ENCODE measurements at places on chromosomes 2 and 18.

DNA sequence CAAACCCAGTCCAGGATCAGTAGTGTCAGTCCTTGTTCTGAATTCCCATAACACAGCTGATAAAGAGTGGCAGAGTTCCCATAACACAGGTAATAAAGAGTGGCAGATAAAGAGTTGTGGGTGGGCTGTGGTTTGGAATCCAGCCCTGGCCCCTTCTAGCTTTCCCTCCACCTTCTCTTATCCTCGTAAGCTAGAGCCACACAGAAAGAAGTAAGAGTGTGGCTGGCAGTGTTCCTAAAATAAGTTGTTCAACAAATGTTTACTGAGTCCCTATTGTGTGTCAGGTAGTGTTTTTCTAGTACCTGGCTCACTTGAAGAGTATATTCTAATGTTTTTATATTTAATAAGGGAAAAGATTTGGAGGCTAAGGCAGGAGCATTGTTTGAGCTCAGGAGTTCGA, 65.0 kb upstream of the BCL2L11 start:
- DNase-seq = no peak

DNA sequence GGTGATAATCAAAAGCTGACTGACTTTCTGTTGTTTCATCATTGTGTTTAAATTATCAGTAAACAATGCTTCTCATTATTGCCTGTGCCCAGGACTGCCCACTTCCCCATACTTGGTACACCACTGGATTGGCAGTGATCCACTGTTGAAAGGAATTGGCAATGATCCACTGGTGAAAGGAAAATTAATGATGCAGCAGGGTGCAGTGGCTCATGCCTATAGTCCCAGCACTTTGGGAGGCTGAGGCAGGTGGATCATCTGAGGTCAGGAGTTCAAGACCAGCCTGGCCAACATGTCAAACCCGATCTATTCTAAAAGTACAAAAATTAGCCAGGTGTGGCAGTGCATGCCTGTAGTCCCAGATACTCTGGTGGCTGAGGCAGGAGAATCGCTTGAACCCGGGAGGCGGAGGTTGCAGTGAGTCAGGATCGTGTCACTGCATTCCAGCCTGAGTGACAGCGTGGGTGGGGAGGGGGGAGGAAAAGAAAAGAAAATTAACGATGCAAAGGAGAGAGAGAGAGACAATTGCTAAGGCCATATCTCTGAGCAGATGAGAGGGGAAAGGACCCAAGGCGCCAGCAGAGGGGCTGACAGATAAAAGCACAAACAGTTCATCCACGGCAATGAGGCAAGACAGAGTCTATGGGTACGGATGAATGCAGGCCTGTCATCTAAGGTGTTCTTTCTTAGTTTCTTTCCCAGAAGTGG, 10.2 kb upstream of the GTF2A1L start:
- no peak for DNase-seq

GRCh38 chr18:3360211-3360610, 89.8 kb upstream of the TGIF1 start:
- DNase-seq = no peak

GRCh38 chr18:12886498-12887126, 2.6 kb upstream of the PTPN2 start:
- no peak for DNase-seq

DNA sequence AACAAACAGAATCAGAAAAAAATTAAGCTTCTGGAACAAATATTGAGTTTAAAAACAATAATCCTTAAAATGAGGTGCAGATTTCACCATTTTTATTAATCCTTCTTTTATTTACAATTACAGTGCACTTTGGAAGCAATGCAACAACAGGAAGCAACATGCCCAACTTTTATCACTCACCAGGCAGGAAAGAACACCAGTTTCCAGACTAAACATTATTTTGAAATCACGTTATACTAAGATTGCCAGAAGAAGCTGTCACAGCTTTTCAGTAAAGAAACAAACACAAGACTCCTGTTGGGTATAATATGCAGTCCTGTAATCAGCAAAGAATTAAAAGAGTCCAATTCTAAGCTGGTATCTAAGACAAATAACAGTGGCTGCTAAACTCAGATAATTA, 137.9 kb upstream of the ZC3H15 start:
- DNase-seq = no peak

DNA sequence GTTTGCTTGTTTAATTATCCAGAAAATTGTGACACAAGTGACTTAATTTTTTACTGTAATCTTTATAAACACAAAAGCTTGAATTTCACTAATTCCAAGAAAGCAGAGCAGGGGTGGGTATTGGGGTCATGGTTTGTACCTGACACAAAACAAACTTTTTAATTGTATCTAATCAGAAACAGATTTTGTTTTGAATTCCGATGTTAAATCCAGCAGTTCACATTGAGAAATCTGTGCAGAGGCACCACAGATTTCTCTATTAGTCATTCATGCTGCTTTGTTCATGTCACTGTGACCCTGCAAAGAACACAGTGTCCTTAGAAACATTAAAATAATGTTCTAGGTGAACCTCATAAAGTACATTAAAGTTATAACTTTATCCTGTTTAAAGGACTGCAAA, 443.4 kb downstream of the NYAP2 start:
- DNase-seq = no peak

- no peak for DNase-seq
These were observed 11.6 kb upstream of the RBMS1 start for GRCh38 chr2:160505256-160505655.

DNA sequence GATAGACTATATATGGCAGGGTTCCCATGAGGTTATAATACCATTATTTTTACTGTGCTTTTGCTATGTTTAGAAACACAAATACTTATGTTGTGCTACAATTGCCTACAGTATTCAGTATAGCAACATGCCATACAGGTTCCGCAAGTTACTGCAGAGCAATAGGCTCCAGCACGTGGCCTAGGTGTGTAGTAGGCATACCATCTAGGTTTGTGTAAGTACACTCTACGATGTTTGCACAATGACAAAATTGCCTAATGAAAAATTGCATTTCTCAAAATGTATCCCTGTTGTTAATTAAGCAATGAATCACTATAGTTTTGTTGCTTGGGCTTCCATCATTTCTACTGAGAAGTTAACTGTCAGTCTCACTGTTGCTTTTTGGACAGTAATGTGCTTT, 9.8 kb downstream of the CD302 start:
- DNase-seq = no peak

DNA sequence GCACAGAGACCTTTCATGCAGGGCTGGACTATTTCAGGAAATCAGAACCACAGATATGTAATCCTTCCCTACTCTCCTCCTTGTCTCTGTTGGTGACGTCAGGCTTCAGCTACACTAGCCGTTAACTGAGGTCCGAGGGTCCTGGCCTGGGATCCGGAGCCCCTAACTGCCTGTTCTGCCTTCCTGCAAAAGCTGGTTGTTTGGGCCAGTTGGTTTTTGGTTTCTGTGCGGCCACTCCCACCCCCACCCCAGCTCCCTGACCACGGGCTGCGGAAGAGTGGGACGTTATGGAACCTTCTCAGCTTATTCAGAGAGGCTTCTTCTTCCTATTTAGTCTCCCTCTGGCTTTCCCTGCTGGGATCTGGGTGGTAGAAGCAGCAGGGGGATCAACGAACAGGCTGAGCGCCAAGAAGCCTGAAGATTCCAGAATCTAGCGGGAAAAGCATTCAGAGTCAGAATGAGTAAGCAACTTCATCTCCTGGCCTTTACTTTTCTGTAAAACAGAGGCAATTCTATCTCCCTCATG, 49.3 kb upstream of the ROCK2 start:
- no peak for DNase-seq

- no peak for DNase-seq
These were observed 53.6 kb upstream of the RFX8 start for GRCh38 chr2:101528501-101528900.

GRCh38 chr2:217657252-217657651, 345.5 kb downstream of the TNS1 start:
- DNase-seq = no peak

GRCh38 chr2:212957624-212958023, 193.8 kb downstream of the IKZF2 start:
- no peak for DNase-seq

DNA sequence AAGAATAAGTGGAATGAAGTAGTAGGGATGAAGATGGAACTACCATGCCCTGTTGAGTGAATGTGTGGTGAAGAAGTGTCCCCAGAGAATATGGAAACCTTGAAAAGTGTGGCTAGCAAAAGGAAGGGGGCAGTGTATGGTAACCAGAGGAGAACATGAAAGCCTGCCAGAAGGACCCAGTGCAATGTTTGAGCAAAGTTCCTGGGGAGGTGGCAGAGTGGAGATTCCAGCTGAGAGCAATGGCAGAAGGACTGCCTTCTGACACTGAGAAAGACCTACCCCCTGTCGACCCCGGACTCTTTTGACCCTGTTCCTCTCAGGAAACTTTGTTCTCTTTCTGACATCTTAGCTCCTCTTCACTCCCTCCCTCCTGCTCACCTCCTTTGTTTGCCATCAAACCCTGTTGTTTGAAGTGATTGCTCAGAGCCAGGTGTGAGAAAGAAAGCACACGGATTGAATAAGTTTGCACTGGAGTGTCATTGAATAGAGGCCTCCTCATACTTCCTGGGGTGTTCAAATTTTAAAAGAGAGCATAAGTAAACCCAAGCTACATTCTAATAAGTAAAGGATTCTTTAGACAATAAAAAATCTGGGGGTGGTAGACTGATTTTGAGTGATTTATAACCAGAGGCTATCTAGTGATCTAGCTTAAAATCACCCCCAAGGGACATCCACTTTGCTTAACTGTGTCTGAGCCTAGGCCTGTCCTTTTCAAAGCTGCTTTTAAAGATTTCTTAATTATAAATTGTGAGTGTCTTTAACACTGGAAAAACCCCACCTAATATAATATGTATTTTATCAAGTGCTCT, 57.1 kb downstream of the TRIB2 start:
- DNase-seq = no peak

DNA sequence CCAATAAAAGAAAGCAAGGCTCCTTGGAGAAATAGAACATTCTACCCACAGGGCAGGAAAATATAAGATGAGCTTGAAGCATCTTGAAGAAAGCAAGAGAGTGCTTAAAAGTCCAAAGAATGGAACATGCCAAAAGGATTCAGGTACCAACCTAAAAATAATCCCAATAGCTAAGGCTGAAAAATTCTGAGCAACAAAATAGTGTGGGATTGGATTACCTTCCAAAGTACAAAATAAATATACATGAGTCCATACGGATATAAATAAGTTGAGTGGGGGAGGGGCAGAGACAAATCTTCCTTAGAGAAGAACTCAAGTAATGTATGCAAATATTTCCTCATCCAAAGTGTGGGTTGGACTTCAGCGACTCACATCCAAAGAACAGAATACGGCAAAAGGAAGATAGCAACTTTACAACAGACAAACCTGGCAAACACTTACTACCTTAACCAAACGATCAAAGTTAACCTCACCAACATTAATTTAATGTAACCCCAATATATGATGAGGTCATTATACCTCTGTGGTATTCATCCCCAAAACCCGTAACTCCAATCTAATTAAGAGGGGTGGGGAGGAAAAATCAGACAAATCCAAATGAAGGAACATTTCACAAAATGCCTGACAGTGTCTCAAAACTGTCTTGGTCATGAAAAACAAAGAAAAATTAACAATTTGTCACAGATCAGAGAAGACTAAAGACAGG, 26.9 kb downstream of the MEMO1 start:
- no peak for DNase-seq

DNA sequence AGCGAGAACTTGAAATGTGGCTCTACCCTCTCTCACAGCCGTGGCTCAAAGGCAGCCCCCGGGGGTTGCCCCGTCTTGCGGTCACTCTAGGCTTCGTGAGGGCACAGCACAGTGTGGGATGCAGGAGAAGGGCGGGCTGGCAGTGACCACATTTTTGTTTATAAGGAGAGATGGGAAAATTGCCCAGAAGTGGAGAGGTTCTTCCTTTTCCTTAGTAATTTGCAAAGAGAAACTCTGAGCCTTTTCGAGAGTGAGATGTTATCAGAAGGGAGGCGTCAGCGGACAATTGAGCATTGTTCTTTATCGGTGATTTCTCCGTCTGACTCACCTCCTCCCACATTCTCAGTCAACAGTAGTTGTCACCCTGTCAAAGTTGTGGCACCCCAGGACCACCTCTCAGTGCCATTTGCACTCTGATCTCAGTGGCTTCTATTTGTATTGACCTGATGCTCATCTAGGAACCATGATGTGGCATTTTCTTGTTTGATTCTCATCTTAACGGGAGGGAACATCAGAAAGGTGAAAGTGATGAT, 89.6 kb downstream of the ACAA2 start:
- no peak for DNase-seq

GRCh38 chr2:64202206-64202845, 58.1 kb upstream of the PELI1 start:
- DNase-seq = no peak

GRCh38 chr2:42167458-42167857, 1.7 kb upstream of the EML4 start:
- no peak for DNase-seq

DNA sequence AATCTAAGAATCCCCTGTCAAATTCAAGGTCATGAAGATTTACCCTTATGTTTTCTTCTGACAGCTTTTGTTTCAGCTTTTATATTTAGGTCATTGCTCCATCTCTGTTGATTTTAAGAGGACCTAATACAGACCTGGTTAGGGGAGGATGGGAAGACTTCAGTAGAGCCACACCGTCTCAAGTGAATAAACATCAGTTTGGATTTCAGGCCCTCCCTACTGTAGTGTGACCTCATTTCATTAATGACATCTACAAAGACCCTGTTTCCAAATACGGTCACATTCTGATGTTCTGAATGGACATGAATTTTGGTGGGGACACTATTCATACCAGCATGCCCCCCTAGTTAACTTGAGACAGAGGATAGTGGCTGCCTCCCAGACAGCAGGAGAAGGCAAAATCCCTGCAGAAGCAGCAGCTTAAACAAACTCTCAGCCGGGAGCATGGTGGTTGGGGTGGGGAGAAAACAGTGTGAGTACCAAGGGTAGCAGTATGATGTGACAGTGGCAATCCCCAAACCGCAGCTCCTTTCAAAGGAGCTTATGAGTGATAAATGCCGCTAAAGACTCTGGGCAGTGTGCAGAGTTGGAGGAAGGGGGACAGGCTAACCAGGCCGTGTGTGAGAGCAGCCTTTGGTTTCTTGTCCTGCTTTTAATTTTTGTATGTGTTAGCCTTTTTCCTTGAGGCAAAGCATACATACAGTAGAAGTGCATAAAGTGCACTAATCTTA, 65.9 kb upstream of the TNP1 start:
- DNase-seq = no peak

- peak; percentile 17 for DNase-seq
These were observed 624 bp upstream of the MAP4K3 start for GRCh38 chr2:39437522-39438296.

DNA sequence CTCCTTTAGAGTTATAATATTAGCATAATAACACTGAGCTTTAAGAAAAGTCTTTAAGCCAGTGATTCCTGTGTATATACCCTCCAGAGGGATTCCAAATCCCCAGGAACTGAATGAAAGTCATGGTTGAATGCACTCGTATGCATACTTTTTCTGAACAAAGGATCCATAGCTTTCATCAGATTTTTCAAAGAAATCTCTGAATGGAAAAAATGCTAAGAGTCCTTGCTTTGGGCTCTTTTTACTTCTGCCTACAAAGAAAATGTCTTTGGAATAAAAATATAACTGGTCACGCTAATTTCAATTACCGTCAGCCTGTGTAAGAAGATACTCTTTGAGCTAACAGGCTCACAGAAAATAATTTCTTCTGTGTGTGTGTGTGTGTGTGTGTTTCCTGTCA, 939.5 kb downstream of the ERBB4 start:
- no peak for DNase-seq

All from NCI-H1694 (cell line).